ENCODE measurements at places on chromosomes 6 and 20.
A peak's percentile ranks its signal among the peaks of the same experiment; 100 is the strongest.

DNA sequence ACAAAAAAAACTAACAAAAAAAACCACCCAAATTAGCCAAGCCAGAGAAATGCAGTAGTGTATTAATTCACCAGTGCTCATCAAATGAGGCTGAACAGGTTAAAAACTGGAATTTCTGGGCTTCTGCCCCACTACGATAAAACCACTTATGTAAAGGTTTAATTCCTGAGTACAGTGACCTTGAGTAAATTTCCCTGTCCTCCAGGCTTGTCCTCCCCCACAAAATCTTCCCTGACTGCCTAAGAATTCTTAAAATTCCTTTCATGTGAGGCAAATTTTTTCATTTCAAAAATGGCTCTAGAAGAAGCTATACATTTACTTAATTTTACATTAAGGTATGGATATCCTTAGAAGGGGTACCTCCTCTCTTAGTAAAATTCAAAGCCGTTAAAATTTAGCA, 80.1 kb upstream of the ID4 start:
- DNase-seq = no peak

- no peak for DNase-seq
These were observed 112.2 kb downstream of the TASP1 start for GRCh38 chr20:13526551-13526950.

- DNase-seq = no peak
These were observed 102.7 kb downstream of the RIN2 start for GRCh38 chr20:19860737-19861136.

- DNase-seq = no peak
These were observed 9.4 kb downstream of the NR2E1 start for GRCh38 chr6:108175176-108175591.

- DNase-seq = no peak
These were observed 62.4 kb downstream of the NCOA7 start for GRCh38 chr6:125853168-125853567.

DNA sequence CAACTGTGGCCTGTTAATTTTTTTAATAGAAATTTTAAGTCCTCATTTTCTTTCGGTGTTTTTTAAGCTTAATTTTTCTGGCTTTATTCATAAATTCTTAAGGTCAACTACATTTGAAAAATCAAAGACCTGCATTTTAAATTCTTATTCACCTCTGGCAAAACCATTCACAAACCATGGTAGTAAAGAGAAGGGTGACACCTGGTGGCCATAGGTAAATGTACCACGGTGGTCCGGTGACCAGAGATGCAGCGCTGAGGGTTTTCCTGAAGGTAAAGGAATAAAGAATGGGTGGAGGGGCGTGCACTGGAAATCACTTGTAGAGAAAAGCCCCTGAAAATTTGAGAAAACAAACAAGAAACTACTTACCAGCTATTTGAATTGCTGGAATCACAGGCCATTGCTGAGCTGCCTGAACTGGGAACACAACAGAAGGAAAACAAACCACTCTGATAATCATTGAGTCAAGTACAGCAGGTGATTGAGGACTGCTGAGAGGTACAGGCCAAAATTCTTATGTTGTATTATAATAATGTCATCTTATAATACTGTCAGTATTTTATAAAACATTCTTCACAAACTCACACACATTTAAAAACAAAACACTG, 10.1 kb downstream of the HFE start:
- peak; percentile 38 for DNase-seq

GRCh38 chr6:78607189-78607588, 260.2 kb upstream of the IRAK1BP1 start:
- DNase-seq = no peak

DNA sequence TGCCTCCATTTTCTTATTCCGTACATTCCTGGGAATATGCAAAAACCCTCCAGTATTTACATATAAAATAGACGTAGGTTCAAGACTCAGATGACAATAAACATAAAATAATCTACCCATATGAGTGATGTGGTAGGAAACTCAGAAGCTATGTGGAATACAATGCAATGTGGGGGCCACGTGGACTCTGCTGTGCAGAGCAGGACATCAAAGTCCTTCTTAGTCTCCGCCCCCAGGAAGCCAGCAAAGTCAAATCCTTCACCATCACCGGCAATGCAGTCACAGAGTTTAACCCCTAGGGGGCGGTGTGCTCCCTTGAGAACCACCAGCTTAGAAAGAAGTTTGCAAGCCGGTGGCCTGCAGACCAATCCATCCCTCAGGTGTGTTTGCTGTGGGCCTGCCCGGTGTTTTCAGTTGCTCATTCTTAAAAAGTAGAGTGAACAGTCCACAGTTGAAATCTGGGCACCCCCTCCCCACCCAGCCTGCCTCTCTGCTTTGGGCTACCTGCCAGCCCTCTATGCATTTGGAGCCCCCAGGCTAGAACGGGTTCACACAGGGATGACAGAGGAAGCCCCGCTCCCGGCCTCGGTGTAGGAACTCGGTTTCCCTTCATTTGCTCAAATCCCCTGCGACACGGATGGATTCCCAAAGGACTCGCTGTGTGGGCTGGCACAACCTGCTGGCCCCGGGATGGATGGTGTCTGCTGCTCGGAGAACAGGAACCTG, 59.9 kb downstream of the SULF2 start:
- peak; percentile 50 for DNase-seq

- no peak for DNase-seq
These were observed 113.9 kb upstream of the SLC35B3 start for GRCh38 chr6:8549074-8549790.

GRCh38 chr20:6533351-6533750, 234.1 kb upstream of the BMP2 start:
- DNase-seq = no peak

DNA sequence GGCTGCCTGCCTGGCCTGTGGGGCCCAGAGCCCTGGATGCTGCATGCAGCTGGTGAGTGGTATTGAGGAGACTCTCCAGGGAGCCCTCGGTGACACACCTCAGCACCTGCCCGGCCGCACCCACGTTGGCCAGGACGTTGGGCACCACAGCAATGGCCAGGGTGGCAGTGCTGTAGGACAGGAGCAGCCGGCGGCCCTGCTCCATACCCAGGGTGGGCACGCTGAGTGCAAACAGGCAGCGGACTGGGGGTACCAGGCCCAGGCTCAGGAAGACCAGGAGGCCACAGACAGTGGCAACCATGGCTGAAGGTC, 4.7 kb downstream of the OCSTAMP start:
- DNase-seq = no peak

DNA sequence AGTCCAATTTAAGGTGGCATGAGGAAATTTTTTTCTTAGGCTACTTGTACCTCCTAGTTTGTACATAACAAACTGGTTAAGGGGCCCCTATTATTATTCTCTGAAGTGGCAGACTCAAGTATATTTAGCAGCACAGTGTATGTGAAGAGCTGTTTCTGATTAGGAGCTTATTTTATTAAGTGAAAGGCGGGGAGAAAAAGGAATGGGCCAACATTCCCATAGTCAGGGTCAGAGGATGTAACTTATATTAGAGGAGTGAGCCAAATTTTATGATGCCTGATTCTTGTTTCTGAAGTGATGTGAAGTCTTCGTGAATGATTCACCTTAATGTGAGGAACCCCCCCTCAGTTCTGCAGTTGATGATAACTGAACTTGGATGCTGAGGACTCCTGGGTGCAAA, 2.8 kb downstream of the HECA start:
- no peak for DNase-seq

DNA sequence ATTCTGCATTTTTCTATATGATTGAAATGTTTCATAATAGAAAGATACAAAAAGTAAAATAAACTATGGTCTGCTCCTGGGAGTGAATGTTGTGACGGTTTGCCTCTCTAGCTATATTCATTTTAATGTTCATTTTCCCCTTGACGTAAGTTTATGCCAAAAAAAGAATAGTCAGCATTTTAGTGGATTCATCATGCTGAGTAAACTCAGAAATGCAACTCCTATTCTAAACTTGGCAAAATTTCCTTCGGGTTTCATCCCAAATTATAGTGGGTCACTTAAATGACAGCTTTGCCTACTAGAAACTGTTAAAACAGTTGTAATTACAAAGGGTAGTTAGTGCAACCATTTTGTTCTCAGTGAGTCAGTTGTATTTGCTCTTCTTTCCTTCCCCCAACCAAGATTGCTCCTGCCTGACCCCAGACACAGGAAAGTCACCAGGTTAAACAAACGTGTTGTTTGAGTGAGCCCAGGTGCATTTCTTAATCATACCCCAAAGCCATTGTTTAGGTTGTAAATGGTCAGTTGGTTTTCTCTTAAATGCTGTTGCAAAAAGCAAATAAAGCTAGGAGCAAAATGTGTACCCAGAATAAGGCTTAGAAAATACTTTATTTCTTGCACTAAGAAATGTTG, 482.3 kb upstream of the SOX4 start:
- DNase-seq = no peak

- DNase-seq = no peak
These were observed 17.9 kb downstream of the PNRC1 start for GRCh38 chr6:89098461-89098860.

GRCh38 chr6:111162504-111162903, 75.2 kb downstream of the SLC16A10 start:
- DNase-seq = no peak

DNA sequence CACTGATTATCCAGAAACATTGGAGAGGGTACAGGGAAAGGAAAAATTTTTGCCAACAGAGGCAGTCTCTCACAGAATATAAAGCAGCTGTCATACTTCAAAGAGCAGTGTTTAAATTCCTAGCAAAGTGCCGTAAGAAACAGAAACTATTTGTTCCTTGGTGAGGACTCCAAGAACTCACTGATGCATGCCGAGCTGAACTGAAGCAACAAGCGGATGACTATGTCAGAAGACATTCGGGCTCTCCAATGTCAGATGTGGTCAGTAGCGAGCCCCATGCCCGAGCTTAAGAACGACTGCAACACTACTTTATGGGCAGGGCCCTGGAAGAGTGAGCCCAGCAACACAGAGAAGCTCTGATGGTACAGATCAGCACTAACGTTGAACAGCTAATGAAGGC, 54.7 kb downstream of the OR2B6 start:
- no peak for DNase-seq

DNA sequence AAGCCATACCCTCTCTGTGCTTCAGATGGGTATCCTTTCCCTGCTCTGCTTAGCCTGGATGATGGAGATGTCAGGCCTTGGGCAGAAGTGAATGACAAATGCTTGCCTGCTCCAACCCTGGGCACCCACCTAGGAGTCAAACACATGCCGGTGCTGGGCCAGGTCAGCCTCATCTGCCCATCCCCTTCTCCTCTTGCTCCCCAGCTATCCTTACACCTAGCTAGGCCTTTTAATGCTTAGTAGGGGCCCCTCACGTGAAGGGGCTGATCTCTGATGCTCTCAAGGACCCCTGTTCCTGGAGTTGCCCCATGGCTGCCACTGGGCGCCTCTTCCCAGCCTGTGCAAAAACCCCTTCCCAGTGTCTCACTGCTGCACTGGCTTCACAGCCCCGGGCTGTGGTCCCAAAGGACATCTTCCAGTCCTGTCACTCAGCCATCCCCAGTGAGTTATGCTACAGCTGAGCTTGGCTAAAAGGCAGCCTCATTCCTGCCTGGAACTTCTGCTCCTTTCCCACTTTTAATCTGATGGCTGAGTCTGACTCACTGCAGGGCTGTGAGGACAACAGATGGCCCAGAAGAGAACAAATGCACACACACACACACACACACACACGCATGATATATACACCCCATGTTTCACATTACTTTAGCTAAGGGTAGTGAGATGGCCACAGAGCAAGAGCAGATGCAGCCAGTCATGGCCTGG, 12.8 kb upstream of the SDCBP2 start:
- no peak for DNase-seq

- DNase-seq = no peak
These were observed 16.7 kb downstream of the SS18L1 start for GRCh38 chr20:62160253-62160652.

GRCh38 chr20:59819496-59820203, 113.8 kb downstream of the SYCP2 start:
- no peak for DNase-seq

GRCh38 chr6:40545954-40546353, 41.2 kb downstream of the LRFN2 start:
- DNase-seq = no peak

DNA sequence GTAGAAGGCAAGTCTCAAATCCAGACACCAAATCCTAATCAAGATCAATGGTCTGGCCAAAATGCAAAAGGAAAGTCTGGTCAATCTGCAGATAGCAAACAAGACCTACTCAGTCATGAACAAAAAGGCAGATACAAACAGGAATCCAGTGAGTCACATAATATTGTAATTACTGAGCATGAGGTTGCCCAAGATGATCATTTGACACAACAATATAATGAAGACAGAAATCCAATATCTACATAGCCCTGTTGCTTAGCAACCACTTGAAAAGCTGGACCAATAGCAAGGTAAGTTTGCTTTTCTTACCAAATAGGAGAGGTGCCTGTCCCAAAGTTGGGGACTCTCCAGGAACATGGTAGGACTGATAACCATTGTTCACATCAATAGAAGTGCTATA, 2.0 kb downstream of the SEMG2 start:
- DNase-seq = no peak
